ENCODE measurements at places on chromosomes 1 and 21.

GRCh38 chr1:162166917-162167615 lies 97.6 kb downstream of the NOS1AP start:
- no peak for DNase-seq

DNA sequence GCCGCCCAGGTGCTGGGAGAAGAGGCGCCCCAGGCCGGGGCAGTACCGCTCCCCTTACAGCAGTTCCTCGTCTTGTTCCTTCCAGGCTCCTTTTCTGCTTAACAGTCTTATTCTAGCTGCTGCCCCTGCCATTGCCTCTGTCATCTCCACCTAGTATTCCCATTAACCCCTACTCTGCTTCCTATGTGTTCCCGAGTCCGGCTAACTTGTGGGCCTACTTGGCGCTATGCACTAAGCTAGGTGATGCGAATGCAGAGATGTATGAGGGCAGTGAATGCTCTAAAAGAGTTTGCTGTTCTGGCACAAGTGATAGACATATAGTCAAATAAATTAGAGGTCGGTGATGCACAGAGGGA lies 276 bp upstream of the IQGAP3 start:
- no peak for DNase-seq

- no peak for DNase-seq
Measured at GRCh38 chr1:198491596-198491995, 48.9 kb downstream of the ATP6V1G3 start.

DNA sequence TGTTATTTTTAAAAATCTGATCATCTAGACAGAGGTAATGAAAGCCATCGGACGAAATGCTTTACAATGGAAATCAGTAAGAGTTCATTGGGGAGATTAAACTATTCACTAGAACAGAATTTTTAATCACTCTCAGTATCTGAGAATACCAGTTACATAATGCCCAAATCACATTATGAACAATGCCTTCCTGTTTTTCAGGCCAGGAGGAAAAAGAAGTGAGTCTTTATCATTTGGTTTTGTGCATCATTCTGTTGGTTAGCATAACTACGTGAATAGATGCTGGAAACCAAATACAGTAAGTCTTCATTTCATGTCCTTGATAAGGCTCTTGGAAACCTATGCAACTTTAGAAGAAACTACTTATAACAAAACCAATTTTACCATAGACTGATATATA lies 18.0 kb upstream of the ASB17 start:
- no peak for DNase-seq

GRCh38 chr1:205985330-205986005 lies 17.7 kb downstream of the RAB7B start:
- no peak for DNase-seq

DNA sequence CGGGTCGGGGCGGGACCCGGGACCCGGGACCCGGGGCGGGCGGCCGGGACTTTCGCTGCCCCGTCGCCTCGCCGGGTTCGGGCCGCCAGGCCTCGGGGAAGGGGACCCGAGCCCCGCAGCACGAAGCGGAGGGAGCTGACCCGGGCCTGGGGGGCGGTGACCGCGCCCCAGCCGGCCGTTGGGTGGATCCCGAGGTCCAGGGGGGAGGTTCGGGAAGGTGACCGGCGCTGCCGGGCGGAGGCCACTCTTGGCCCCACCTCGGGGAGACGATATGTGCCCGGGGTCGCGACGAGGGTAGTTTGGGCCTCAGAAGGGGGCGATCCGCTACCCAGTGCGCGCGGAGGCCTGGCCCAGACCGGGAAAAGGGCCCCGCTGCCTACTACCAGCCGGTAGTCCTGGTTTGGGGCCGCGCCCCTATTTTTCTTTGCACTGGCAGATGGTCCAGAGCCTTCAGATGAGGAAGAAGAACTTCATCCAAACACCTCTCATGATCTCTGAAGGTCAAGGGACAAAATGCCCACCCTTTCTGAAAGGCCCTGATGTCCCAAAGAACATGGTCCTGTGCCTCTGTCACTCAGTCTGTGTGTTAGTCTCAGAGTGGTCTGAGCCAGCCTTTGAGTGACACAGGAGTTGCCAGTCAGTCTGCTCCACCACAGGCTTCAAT lies 766 bp downstream of the AGO4 start:
- no peak for DNase-seq

DNA sequence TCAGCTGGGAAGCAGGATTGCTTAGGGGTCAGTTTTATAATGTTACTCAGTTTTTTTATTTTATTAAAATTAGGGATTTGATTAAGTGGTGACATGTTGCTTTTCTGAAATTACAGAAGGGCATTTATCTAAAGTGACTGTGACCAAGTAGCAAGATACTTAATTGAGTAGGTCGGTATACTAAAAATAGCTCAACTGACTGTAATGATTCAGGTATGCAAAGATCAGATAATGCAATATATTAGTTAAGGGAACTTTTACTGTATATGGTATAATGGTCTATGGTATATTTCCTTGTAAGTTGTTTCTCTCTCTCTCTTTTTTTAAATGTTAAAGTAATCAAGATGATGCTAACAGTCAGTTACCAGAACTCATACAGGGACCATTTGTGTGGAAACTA lies 26.2 kb downstream of the RLF start:
- DNase-seq, result no peak

DNA sequence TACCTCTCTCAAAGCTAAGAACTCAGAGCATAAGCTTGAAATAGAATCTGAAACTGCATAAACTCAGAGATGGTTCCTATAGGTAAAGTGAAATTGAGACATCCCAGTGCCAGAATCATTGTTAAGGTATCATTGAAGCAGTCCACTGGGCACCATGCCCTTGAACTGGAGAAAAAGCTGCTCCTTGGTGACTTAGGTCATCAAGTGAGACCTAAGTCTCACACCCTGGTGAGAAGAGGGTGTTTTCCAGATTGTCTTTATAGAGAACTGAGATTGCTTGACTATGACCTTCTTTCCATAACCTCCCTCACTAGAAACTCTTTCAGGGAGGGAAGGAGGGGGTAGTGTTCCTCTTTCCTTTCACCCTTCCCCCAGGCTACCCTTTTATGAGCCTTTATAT lies 9.4 kb upstream of the ATP6V1G3 start:
- no peak for DNase-seq

DNA sequence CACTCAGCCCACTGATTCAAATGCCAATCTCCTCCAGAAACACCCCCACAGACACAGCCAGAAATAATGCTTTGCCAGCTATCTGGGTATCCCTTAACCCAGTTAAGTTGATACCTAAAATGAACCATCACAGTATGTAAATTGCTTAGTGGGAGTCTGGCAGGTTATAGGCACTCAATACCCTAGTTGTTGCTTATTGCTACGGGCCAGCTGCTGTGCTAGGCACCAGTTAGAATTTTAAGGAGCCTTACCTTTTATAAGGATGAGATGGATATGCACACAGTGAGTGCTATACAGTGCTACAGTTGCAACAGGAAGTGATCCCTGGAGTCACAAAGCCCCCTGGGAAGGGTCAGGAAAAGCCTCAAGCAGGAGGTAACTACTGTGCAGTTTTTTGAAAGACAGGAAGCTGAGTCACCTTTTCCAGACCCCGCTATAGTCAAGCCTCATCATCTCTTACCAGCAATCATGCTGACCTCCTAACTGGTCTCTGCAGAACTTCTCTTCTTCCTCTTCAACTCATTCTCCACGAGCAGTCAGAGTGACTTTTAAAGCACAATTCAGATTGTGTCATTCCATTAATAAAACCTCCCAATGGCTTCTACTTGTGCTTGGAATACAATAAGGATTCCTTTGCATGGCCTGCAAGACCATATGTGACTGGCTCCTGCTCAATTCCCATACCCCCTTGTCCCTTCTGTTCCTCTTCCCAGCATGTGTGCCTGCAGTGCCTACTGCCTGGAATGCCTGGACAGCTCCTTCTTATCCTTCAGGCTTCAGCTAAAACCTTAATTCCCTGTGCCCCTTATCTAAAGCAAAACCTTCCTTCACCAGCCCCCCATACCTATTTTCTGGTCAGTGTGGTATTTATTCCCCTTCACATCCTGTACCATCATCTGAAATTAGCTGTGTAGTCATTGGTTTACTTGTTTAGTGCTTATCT lies 10.4 kb upstream of the TLR5 start:
- DNase-seq, result no peak

DNA sequence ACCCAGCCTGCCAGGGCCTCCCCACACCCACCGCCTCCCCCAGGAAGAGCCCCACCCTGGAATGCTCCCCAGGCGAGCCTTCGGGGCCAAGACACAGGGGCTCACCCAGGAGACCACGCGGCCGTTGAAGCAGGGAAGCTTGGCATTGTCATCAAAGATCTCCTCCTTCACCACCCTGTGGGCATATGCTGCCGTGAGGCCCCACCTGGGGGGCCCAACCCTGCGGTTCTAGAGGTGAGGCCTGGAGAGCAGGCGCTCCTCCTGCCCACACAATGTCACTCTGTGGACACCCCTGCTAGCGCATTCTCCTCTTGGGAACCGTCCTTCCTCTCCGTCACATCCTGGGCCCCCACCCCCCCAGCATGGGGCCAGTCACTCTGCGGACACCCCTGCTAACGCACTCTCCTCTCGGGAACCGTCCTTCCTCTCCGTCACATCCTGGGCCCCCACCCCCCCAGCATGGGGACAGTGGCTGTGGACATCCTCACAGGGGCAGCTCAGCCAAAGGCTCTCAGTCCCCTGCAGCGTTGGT lies 6.6 kb downstream of the DVL1 start:
- no peak for DNase-seq

- DNase-seq, result no peak
Measured at GRCh38 chr1:119286587-119287181, 81.9 kb upstream of the HAO2 start.

DNA sequence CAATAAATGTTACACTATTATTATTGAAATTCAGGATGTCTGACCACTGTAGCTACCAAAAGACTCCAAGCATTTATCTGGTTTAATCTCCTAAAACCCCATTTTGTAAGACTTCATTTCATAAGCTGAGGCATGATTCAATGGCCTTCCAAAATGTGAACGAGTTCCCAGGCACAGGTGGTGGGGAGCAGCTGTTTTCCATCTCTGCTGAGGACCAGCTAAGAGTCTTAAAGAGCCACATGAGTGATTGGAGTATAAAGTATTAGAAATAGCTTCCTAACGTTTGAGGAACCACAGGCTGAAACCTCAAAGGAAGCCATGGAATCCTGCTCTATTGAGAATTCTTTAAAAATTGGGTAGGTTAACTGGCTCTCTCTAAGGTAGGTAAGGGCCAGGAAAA lies 44.9 kb downstream of the SEC16B start:
- DNase-seq, result no peak

DNA sequence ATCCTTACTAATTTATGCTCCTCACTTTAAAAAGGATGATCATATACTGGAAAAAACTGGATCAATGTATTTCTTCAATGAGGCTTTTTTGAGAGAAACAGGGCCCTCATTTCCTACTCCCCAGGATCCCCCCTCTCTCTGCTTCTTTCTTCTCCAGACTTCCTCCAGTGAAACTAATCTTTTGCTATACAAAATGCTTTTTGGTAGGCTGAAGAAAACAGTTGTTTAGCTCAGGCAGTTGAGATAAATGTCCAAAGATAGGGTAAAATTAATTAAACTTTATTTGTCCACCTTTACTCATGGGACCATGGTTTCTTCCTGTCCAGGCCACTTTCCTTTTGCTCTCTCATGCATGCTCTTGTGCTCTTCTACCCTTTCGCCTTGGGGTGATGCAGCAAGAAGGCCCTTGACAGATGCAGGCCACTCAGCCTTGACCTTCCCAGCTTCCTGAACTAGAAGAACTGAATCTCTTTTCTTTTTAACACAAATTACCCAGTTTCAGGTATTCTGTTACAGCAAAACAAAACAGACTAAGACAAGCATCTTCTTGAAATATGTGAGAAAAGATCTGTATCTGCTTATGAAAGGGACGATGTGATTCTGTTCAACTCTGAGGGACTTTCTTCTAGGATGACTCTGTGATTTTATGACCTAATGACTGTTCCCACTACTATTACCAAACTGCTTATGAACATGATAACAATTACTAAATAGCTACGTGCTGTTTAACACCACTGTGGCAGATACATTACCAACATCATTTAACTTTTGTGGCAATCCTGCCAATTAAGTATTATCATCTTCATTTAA lies 63.7 kb downstream of the NVL start:
- DNase-seq, result no peak

- DNase-seq, result no peak
Measured at GRCh38 chr1:193634470-193634869, 448.1 kb upstream of the B3GALT2 start.

DNA sequence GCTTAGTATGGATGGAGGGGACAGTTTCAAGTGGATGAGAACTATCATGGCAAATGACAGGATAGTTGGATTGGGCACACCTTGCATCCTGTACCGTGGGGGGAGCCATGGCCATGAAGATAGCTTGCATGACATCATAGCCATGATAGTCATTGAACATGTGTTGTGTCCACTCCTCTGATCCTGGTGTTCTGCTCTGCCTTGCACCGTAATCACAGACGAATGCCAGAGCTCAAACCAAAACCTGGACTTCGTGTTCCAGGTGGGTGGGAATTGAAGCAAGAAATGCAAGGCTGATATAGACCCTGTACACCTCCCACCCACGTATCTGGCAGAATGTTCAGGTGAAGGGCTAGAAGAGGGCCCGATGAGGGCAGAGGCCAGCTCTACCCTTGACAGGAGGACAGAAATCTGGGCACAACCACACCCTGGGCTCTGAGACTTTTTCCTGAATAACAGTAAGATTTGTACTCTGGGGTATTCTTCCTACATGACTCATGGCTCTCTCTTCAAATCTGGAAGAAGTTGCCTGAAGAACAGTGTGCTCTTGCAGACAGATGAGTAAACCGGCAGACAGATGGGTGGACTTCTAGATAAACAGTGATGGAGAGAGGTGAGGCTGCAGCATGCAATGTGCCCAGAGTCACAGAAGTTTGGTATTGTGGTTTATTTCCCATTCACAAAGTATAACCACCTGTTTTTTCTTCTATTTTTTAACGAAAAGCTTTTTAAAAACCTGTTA lies 45.0 kb downstream of the KCNJ6 start:
- DNase-seq, result no peak

DNA sequence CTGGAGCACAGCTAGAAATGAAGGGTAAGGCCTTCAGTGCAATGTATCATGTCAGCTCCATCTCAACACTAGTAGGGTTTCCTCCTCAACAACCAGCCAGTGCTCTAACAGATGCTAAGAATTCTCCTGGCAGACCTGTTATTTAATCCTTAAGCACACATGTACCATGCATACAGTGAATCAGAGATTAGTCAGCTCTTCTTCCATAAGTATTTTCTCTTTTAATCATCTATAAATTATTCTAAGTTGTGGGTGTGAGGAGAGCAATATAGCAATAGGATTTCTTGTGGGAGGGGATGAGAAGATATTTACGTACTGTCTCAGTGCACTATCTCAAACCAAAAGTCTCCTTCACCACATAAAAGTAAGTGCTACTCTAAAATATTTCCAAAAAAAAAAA lies 95.3 kb downstream of the COP1 start:
- DNase-seq, result no peak

GRCh38 chr1:191674626-191675179 lies 483.6 kb upstream of the RGS18 start:
- no peak for DNase-seq

All from effector CD4-positive, alpha-beta T cell (primary cell).